Left ventricle myocardium superior (tissue), 1 donor: ENCODE measurements at places on chromosomes 6 and 20.

DNA sequence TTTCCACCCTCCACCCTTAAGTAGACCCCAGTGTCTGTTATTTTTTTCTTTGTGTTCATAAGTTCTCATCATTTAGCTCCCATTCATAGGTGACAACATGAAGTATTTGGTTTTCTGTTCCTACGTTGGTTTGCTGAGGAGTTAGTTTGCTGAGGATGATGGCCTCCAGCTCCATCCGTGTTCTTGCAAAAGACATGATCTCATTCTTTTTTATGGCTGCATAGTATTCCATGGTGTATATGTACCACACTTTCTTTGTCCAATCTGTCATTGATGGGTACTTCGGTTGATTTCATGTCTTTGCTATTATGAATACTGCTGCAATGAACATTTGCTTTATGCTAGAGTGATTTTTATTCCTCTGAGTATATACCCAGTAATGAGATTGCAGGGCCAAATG lies 301.2 kb downstream of the ADGRG6 start:
- DNase-seq, result no peak

GRCh38 chr20:59864726-59865125 lies 68.7 kb downstream of the SYCP2 start:
- DNase-seq, result no peak

DNA sequence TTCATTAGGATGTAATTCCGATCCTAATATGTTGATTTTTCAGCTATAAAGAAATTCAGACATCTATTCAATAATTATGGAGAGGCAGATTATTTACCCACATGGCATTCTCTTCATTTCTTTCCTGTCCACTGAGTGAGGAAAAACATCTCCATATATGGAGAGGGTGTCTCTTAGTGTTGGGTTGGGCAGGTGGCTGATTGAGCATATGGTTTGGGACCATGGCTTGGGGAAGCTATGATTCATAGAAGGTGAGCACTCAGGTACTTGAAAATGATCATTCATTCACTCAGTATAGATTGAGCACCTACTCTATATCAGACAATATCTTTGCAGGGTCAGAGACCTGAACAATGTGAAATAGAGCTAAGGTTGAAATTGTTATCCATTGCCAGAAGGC lies 41.3 kb upstream of the IL20RA start:
- DNase-seq, result no peak

DNA sequence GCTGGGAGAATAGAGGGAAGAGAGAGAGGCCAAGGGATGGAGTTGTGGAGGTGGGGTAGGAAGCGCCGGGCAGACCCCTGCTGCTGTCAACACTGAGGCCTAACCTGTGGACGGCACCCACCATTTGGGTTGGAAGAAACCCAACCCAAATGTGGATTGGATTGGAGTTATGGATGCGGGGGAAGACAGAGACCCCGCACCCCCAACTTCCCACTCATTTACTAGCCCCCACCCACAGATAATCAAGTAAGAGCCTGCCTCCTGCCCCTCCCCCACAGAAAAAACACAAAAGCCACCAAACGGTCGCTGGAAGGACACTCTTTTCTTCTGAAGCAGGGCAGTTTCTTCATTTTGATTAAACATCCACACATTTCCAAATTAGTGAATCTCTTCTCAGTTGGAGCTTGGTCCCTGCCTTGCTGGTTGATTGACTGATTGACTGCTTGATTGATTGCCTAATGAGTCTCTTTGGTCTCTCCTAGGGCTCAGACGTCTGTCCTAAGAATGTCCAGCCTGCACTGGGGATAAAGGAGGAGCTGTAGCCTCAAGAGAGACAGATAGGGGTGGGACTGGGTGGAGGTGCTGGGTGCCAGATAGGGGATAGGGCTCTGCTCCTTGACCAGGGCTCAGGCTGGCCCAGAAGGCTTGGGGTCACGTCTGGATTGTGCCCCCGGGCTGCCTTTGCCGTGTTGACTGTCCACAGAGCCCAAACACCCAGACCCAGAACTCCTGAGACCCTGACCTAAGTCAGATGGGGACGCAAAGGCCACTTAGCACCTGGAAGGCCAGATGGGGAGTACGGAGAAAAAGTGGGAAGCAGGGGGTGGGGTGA lies 74.9 kb upstream of the FOXP4 start:
- DNase-seq, result no peak

DNA sequence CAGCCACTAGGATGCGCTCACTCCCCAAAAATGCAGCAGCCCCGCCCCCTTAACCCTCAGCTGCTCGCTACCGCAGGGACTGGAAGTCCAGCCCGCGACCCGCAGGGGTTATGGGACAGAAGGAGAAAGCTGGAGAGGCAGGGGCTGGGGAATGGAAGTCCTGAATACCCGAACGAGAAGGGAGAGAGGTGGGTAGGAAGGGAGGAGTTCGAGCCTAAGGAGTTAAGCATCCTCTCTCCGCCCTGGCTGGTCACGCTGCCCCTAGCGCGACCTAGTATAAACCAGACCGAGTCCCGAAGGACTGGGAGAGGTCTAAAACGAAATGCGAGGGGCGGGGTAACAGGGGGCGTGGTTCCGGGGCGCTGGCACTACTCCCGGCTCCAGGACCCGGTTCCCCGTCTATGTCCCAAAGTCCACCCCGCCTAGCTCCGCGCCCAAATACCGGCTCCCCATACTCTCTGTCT lies 448 bp upstream of the DDAH2 start:
- DNase-seq, result peak; percentile 95

DNA sequence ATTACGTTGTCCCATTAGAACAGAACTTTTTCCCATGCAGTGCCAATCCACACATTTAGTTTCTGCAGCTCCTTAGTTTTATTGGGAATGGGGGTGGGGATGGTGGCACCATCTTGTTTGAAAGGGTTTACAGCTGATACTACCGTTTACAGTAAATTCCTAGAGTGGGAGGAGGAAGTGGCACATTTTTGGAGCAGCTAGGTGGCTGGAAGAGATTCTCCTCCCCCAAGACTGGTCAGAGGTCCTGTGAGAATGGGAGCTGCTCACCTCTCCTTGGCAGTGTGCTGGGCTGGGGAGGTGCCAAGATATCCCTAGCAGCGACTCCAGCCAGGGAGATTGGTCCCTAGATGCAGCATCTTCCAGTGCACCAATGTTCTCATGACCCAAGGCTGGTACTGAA lies 12.4 kb upstream of the CCN6 start:
- DNase-seq, result no peak

- no peak for DNase-seq
Measured at GRCh38 chr20:44866703-44867335, 18.7 kb upstream of the YWHAB start.

DNA sequence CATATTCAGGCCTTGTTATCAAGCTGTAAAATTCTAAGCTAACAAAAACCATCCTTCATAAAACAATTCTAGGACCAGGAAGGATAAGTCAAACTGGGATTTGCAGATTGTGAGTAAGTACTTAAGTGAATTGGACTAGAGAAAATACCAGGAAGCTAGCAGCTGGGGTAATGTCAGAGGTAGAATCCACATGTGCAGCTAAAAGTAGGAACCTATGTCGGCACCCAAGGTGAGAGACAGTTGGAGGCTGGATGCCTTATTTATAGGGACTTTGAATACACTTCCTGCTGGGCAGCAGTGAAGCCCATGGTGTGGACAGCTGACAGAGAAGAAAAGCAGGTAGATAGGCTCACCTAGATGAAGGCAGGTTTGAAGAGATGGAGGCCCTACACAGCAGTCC lies 127.3 kb downstream of the FLRT3 start:
- DNase-seq, result no peak

DNA sequence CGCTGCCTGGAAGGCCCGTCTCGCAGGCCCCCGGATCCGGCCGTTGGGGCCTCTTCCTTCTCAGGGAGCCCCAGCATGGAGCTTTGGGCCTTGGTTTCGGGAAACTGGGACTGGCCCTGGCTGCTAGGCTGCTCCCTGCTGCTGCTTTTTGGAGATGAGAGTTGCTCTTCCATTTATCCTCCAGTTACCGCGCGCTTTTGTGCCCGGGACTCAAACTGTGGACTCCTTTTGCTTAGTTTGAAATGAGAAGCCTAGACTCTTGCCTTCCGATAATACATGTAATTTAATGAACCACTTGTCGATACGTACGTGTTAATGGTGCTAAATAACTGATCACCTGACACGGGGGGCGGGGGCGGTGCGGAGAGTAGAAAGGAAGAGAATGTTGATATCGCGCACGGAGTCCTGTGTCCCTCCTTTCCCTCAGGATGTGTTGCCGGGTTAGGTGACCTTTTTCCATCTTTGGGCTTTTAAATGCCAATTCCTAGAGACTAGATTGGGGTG lies 968 bp downstream of the PHF3 start:
- peak; percentile 61 for DNase-seq

GRCh38 chr20:25145131-25145530 lies 50.4 kb upstream of the ENTPD6 start:
- peak; percentile 51 for DNase-seq

- DNase-seq, result no peak
Measured at GRCh38 chr6:169589699-169590257, 112.1 kb downstream of the WDR27 start.

DNA sequence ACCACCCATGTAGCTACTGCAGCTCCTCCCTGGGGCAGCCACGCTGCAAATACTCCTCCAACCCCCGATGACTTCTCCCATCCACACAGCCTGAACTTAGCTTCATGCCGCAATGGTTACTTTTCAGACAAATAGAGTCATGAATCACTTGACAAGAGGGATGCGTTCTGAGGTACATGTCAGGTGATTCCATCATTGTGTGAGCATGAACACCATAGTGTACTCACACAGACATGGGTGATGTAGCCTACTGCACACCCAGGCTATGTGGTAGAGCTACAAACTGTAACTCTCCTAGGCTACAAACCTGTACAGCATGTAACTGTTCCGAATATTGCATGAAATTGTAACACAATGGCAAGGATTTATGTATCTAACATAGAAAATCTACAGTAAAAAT lies 298.5 kb upstream of the SLC35B3 start:
- no peak for DNase-seq

DNA sequence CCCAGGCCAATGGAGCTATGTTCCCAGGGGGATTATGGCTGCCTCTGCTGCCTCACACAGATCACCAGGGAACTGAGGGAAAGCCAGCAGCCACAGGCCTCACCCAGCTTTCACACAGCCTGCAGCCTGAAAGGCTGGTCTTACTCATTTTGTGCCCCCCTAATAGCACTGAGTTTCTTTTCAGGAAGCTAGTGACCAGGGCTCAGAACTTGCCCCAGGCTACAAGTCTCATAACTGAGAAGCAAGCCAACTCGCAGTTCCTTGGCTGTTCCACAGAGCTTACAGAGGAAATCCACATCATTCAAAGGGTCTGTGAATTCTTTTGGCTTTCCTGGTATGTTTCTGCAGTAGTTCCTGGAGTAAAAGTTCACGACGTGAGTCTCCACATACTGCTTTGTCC lies 524.8 kb upstream of the GJE1 start:
- no peak for DNase-seq

GRCh38 chr6:95658886-95659285 lies 81.6 kb downstream of the MANEA start:
- no peak for DNase-seq

DNA sequence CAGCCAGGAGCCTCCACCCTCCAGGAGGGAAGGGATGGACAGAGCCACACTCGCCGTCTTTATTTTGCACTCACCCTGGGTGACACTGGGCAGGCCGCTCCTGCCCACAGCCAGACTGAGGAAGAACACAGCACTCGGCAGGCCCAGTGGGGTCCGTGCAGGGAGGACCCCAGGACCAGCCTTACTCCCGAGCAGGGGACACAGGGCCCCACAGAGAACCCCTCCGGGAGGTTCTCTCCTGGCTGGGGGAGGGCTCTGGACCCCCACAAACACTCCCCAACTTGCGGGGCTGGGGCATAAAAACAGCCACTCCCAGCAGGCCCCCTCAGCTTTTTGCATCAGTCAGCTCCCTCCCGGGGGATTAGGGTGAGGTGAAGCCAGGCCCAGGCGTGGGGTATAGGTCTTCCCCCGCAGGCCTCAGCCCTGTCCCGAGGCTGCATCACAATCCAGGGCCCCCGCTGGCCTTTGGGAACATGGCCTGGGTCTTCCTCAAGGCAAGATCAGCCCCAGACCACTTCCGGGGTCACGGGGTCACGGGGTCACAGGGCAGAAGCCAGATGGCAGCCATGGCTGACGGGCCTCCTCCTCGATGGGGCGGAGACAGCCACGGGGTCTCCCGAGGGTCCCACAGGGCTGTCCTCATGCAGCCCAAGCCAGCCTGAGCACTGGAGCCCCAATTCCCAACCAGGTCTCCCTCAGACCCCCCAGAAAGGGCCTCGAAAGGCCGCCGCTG lies 3.2 kb downstream of the TNFRSF6B start:
- peak; percentile 34 for DNase-seq

- DNase-seq, result no peak
Measured at GRCh38 chr20:48460681-48461080, 367.1 kb downstream of the PREX1 start.

DNA sequence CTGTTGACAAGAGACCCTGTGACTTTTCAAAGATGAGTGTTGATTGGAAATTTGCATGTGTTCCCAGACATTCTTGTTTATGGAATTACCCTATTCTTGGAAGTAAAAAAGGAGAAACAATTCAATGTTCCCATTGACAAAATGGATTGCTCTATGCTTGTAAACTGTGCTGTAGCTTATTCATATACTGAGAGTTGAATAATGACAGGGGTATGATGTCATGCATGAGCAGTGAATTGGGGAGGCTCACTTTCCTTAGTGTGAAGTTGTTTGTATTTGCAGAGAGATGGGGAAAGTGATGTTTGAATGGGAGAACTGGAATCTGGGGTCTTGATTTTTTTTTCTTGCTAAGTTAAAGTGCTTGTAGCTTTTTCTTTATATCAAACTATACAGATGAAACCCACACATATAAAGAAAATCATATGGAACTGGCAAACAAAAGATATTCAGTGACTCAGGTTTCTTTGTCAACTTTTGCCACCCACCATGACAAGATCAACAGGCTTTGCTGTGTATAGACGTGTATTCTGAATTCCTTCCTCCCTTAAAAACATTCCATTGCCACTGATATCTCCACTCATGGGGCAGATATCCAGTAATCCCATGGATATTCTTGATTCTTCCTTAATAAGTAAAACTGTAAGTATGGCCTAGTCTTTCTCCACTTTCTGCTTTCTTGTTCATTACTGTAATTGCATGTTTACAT lies 97.8 kb upstream of the JAG1 start:
- DNase-seq, result no peak

- DNase-seq, result peak; percentile 55
Measured at GRCh38 chr6:150881911-150882481, 16.5 kb downstream of the MTHFD1L start.

- peak; percentile 79 for DNase-seq
Measured at GRCh38 chr6:168035098-168035660, 37.7 kb downstream of the KIF25 start.

- DNase-seq, result peak; percentile 71
Measured at GRCh38 chr20:25216199-25216945, 20.9 kb downstream of the ENTPD6 start.

GRCh38 chr6:40788661-40789655 lies 201.8 kb upstream of the LRFN2 start:
- no peak for DNase-seq

GRCh38 chr6:144149894-144150709 lies at the start of gene STX11:
TSS of gene STX11 (plus strand) at chr6:144150517. CDS start at chr6:144186628, 36,111 bp downstream.
- DNase-seq, result peak; percentile 89
